Effector CD4-positive, alpha-beta T cell (primary cell): ENCODE measurements at places on chromosomes 2 and 18.

DNA sequence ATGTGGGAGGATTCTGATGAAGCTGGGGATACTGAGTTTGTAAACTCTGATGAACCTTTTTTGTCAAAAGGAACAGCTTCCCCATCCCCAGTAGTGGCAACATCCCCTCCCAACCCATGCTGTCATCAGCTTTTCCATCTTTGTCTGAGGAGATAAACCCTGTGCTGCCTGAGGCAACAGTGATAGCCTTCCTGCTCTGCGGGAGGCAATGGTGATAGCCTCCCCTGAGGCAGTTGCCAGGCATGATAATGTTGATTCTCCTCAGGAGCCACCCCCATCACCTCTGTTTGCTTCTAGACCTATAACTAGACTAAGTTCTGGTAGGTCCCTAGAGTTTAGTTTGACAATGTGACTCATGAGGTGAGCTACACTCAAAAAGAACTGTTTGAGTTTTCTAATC, 97.5 kb downstream of the ERBB4 start:
- DNase-seq = no peak

GRCh38 chr2:128196026-128196425, 105.0 kb downstream of the UGGT1 start:
- DNase-seq = no peak

DNA sequence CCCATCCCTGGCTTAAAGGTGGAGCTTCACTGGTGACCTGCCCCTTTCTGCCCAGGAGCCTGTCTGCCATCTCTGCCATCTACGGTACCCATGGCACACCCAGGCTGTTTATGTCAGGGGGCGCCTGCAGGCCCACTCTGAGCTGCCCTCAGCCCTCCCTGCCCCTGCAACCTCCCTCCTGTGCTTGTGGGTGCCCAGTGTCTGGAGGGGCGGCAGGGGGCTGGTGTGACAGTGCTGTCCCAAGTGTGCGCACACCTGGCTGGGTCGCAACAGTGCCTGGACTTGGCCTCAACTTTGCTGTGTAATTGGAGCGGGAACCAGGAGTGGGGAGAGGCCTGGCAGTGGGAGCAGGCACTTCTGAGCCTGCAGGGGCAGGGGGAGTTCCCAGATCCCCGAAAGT, 102.4 kb downstream of the ALMS1 start:
- no peak for DNase-seq

- DNase-seq = no peak
These were observed 85.8 kb downstream of the TCF4 start for GRCh38 chr18:55501982-55502710.

- DNase-seq = no peak
These were observed 1.6 kb downstream of the INHBB start for GRCh38 chr2:120347396-120348060.

DNA sequence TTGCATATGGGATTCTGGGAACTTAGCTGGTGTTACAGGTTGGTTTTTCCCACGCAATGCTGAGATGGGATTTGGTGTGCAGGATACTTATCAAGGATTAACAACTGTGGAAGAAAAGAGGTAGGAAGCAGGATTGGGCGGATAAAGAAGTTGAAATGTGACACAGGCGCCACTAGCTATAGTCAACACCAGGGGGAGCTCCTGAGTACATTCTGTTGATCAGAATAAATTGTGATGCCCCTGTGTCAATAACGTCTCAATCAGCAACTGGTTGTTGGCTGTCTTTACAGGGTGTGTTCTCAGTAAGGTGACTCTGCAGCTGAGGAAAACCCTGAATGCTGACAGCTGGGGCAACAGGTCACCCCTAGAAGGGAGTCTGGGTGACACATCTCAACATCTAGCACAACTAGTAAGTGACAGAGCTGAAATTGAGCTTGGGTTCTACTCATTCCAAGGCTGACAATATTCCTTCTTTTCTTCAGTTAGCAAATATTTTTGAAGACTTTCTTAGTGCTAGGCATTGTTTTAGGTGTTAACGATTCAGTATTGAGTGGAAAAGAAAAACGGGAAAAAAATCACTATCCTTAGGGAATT, 143.0 kb downstream of the ARL6IP6 start:
- no peak for DNase-seq

GRCh38 chr2:30826916-30827315, 19.7 kb upstream of the CAPN13 start:
- no peak for DNase-seq

DNA sequence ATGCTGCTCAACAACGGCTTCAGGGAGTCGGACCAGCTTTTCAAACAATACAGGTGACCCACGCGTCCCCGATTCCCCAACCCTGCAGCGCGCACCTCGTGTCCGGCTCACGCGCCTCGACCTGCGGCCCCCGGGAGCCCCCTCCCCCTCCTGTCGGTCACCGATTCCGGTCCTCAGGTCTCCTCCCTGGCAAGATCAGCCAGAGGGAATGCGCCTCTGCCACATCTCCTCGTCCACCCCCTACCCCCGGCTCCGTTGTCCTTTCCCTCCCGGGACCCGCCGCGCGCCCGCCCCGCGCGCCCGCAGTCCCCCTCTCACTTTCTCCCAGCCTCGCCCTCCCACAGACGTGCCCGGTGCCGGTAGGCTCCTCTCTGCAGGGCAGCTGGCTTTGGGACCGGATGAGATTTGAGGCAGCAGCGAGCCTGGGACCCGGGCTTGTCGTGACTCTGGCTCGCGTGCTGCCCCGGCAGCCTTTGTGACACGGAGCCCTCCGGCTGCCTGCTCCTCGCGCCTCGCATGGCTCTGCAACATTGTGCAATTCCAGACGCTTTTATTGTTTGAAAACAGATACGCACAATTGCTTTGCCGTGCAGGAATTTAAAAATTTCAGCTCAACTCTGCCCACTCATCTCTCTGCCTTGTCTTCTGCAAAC, 558 bp downstream of the TTC39C start:
- peak; percentile 28 for DNase-seq

GRCh38 chr2:8197101-8197500, 484.8 kb upstream of the ID2 start:
- no peak for DNase-seq

DNA sequence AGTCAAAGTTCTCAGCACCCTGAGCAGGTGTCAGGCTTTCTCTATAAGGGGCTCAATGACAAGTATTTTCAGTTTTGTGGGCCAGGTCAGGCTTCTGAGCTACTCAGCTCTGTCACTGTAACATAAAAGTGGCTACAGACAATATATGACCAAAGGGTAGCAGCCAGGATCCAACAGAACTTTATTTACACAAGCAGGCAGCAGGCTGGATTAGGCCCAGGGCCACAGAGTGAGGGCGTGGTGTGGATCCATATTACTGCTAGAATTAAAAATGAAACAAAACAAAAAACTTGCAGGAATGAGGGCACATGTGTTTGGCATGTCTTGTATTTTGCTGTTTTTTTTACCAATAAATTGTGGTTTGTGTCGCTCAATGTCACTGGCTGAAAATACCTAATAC, 143.7 kb downstream of the EIPR1 start:
- DNase-seq = no peak

GRCh38 chr18:24380163-24380747, 17.4 kb downstream of the OSBPL1A start:
- no peak for DNase-seq

DNA sequence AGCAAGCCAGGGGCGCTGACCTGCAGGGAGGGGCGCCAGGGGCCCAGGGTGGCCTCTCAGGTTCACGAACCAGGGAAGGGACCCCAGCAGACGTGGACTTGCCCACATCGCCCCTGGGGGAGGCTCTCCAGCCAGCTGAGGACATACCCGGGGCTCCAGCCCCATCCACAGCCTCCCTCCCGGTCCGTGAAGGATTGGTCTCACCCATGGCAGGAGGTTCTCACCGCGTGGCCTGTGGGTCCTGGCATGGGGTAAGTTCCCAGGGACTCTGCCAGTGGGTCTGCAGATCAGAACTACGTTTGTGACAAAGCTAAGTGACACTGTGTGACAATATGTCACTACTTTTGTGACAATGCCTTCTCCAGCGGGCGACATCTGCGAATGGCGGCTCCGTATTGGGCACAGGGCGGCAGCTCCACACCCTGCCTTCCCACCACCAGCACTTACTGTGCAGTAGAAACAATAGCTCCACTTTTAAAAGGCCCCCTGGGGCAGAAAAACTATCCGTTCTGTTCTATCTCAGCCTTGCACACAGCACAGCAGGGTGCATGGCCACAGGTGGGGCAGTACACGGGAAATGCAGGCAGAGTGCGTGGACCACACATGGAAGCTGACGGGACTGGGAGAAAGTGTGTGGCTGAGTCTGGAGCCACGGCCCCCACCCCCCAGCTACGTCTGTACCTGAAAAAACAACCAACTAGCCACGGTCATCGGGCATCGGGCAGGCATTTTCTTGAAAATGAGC, 65.2 kb upstream of the CTDP1 start:
- DNase-seq = no peak

DNA sequence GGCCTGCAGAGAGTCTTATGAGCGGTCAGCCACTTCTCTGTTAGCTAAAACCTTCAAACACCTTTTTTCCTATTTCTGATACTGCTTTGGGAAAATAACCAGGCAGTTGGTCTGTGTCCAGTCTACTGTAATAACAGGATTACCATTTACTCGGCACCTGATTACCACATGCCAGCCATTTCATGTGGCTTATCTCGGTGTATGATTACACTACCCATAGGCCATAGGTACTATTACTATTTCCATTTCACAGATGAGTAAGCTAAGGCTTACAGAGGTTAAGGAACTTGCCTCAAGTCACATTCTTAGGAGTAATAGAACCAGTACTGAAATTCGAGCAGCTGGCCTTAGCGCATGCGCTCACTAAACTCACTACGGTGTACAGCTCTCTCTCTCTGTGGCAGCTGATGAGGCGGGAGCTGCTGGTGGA, 147.2 kb upstream of the L3MBTL4 start:
- no peak for DNase-seq

GRCh38 chr2:118251427-118251826, 163.2 kb downstream of the INSIG2 start:
- DNase-seq = no peak

GRCh38 chr2:231535961-231536360, 5.7 kb upstream of the NMUR1 start:
- no peak for DNase-seq

DNA sequence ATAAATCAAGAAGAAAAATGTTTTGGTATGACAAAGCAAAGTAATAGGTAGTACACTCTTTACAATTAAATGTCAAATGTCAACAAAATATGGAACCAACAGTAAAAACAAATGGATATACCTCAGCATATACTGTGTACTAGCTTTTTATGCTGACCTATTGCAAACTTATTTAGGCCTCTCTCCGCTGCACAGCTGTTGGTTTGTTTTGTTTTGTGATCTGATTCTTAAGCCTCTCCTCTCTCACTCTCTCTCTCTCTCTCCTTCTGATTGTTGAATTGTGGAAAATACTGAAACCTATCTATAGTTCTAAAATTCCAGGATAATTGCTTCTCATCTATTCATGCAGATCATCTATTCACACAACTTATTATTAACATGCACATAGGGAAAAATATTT, 154.9 kb upstream of the ARHGAP28 start:
- no peak for DNase-seq

DNA sequence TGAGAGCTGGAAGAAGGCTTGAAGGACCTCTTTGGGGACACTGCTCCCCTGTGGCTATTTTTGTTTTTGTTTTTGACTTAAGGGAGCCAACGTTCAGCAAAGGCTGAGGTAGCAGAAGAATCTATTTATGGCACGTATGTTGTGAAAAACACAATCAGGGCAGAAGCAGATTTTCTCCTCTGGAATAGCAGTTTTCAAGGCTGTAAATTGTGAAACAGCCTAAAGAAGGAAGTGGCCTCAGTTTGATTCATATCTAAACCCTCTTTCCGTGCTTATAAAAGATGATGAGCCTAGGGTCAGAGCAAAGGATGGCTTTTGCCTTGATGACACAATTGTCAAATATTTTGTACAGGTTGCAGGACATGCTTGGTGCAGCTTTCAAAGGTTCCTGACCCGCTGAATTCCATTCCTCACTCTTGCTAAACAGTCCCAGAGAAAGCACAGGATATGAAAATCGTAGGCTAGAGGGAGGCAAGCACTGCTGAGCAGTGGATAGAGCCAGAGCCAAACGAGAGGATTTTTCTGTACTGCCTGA, 106.2 kb upstream of the DLX2 start:
- no peak for DNase-seq

- no peak for DNase-seq
These were observed 10.0 kb upstream of the ZNF396 start for GRCh38 chr18:35387152-35387571.

GRCh38 chr2:100380681-100381080, 36.8 kb downstream of the CHST10 start:
- DNase-seq = no peak

DNA sequence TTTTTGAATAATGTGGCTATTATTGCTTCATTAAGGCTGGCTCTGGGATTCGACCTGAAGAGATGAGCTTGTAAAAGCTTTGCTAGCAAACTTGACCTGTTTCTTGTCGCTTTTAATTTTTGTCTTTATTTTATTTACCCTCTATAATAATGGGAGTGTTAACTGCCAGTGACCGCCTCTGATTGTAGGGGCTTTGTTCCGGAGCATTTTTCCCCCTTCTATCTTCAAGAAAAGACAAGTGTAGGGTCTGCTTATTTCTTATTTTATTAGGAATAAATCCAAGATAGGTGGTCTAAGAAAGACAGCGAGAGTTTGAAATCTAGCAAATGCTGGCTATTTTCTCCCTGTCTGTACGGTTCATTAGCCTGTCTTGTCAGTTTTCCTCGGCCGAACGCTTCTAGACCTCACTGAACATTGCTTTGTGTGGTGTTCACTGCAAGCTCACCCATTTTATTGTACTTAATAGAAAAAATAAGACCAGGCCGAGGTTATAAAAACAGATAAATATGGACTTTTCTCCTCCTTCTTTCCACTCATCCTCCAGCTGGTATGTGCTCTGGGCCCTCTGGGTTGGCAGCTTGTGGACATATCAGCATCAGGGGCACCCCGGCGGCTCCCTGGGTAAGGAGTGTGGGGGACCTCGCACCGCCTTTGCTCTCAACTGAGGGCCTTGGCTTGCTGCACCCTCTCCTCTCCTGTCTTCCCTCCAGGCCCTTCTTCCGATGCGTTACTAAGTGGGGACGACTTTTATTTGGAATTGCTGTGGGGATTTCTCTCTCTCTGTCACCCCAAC, 8.5 kb downstream of the MEIS1 start:
- DNase-seq = no peak

- DNase-seq = no peak
These were observed 49.1 kb downstream of the ADI1 start for GRCh38 chr2:3470166-3470651.
